ENCODE measurements at places on chromosomes 1 and 21.

- DNase-seq = no peak
Observed at GRCh38 chr1:17587693-17588047, 48.2 kb downstream of the ARHGEF10L start.

DNA sequence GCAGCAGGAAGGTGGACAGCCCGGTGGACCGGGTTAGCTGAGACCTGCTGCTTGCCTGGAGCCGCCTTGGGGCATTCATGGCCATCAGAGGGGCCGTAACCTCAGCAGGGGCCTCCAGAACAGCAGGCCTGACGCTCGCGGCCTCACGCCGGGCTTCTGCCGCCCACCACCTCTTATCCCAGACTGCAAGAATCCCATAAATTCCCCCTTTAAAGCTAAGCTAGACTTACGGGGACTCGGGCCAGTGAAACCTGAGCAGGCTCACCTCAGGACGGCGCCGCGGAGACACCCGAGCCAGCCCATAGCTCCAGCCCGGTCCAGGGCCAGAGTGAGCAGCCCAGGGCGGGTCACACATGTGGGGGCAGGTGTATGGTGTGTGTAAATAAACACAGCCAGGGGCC, 132.3 kb downstream of the GLIS1 start:
- no peak for DNase-seq

GRCh38 chr1:13450204-13450603, 40.0 kb downstream of the PRAMEF20 start:
- DNase-seq = no peak

GRCh38 chr1:236099355-236099974, 34.6 kb upstream of the NID1 start:
- DNase-seq = no peak

- no peak for DNase-seq
Observed at GRCh38 chr1:214976665-214977064, 105.9 kb upstream of the KCNK2 start.

- DNase-seq = peak; percentile 49
Observed at GRCh38 chr1:58576325-58576726, 726 bp downstream of the TACSTD2 start.

- DNase-seq = no peak
Observed at GRCh38 chr1:19219451-19219850, 9.4 kb upstream of the UBR4 start.
